Right forelimb (tissue), 1 donor: ENCODE measurements at places on chromosomes 12 and 14.

- DNase-seq, result no peak
These were observed 90.0 kb downstream of the FBXL14 start for GRCh38 chr12:1504304-1504894.

- no peak for DNase-seq
These were observed 86.9 kb downstream of the EPS8 start for GRCh38 chr12:15702276-15702675.

GRCh38 chr14:39680777-39681176, 248.5 kb upstream of the FBXO33 start:
- no peak for DNase-seq

DNA sequence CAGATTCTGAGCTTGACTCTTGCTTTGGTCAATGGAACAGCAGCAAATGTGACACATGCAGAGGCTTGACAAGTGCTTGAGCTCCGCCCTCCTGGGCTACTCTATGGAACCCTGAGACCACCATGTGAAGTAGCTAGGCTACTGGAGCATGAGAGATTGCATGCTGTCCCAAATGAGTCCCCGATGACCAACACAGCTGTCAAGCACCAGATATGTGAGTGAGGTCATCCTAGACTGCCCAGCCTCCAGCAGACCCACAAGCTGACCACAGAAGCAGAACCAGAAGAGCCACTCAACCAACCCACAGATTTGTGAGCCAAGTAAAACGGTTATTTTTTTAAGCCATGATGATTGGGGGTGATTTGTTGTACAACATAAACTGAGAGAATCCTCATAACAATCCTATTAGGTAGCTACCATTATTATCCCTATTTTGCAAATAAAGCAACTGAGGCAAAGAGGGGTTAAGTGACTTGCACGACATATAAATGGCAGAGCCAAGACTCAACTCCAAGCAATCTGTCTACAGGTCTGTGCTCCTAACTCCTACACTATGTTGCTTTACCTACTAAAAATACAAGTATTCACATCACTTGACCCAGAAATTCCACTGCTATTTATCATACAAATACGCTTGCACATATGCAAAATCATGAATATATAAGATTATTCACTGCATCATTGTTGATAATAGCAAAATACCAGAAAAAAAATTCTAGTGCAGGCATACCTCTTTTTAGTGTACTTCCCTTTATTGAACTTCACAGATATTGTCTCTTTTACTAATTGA, 136.2 kb downstream of the NDUFA12 start:
- no peak for DNase-seq

DNA sequence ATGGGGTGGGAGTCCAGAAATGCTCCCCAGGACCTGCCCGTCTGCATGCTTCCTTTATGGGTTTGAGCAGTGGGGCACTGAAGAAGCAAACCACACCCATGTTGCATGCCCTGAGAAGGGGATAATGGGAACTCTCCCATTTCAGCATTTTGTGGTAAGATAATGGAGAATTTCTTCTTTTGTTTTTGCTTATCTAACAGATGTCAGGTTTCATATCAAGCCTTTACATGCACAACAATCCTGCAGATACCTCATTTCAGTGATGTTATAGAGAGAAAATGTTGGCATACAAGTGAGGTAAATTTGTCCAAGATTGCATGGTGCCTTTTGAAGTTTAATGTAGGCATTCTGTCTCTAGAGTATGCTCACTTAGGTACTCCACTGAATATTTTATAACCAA, 177.0 kb downstream of the ALX1 start:
- no peak for DNase-seq

GRCh38 chr14:22994762-22995275, 12.5 kb upstream of the AJUBA start:
- DNase-seq, result peak; percentile 62

GRCh38 chr14:68780358-68781160, 12.3 kb downstream of the ZFP36L1 start:
- peak; percentile 75 for DNase-seq

DNA sequence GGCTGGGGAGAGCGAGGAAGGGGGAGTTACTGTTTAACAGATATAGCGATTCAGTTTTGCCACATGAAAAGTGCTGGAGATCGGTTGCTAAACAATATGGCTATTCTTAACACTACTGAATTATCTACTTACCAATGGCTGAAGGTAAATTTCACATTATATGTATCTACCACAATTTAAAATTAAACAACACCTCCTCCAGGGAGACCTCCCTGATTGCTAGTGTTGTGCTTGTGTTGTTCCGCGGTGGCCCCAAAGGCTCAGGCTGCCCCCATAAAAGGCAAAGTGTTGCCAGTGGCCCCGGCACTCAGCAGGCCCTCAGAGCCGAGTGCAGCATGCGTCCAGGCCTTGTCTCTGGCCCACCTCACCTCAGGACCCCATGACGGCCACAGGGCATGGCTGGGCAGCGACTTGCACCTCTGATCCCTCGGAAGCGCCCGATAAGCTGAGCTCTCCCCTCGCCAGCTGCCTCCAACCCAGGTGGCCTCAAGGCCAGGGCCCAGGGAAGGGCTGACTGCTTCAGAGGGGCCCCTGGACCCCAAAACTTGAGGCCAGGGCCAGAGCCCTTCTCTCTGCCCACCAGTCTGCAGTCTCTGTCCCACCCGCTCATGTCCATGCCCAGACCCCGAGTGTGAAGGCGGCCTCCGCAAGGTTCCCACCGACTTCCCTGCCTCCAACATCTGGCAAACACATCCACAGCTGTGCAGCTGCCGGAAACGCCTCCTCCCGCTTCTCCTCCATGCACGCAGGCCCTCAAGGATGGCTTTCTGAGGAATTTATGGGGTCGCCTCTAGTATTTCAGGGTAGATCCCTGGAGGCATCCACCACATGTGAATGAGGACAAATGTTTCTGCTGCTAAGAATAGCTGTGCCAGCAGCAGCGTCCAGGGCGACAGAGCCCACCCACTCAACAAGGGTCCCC, 60.0 kb downstream of the NCOR2 start:
- DNase-seq, result peak; percentile 88

- DNase-seq, result peak; percentile 32
These were observed 9.3 kb upstream of the SERPINA5 start for GRCh38 chr14:94571950-94572349.

GRCh38 chr12:9651265-9651729, 18.2 kb upstream of the CLEC2D start:
- DNase-seq, result no peak

- DNase-seq, result no peak
These were observed 9.5 kb downstream of the BDKRB1 start for GRCh38 chr14:96265383-96266095.

DNA sequence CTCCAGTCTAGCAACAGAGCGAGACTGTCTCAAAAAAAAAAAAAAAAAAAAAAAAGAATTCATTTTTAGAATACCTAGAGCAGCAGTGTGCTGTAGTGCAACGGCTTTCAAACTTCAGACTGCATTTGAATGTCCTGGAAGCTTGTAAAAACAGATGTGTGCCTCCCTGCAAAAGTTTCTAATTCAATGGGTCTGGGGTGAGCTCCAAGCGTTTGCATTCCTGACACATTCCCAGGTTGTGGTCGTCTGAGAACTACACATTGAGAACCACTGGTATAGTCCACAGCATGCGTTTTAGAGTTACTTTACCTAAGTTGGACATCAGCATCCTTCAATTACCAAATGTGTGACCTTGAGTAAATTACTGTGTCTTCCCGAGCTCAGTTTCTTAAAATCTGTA, 816.8 kb downstream of the NRXN3 start:
- DNase-seq, result no peak

GRCh38 chr12:6285063-6285477, 25.4 kb upstream of the PLEKHG6 start:
- peak; percentile 82 for DNase-seq

DNA sequence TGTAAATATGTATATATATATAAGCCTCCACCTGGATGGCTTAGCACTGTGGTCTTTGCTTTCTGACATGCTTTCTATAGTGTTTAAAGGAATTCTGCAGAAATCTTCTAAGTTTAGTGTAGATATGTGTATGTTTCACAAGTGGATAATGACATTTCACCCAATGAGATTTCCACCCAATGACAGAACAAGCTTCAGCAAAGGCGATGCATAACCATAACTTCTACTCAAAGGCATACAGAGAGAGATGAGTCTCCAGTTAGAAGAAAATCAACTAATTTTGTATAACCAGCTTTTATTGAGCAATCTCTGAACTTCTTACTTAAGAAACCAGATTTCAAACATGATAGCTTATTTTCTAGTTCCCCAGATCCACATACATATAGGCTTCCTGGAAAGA, 134.0 kb downstream of the DYRK2 start:
- no peak for DNase-seq

GRCh38 chr12:96195845-96196451, 1.8 kb downstream of the ELK3 start:
- peak; percentile 73 for DNase-seq

DNA sequence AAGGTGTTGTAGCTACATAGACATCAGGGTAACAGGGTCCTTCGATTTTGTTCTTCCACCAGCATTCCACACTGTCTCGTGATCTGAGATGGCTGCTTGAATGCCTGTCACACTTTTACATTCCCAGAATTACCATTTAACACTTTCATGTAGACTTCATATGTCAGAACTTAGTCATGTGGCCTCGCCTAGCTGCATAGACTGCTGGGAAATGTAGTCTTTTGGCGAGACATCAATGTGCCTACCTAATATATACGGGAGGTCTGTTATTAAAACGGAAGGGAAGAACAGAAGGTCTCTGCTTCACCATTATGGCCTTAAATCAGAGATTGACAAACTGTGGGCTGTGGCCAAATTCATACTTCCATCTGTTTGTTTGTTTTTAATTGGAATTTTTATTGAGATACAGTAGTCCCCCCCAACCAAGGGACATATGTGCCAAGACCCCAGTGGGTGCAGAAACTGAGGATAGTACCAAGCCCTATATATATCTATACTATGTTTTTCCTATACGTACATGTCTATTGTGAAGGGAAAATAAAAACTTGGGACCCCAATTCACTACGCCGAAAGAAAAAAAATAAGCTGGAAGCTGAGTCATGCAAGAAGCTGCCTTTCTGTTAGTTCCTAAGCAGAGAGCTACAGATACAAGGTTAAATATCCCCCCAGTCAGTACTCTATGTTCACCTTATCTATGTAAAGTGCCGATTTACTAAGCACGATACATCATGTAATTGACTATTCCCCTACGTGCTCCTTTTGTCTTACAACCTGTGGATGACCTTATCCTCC, 11.3 kb upstream of the HRK start:
- DNase-seq, result no peak

DNA sequence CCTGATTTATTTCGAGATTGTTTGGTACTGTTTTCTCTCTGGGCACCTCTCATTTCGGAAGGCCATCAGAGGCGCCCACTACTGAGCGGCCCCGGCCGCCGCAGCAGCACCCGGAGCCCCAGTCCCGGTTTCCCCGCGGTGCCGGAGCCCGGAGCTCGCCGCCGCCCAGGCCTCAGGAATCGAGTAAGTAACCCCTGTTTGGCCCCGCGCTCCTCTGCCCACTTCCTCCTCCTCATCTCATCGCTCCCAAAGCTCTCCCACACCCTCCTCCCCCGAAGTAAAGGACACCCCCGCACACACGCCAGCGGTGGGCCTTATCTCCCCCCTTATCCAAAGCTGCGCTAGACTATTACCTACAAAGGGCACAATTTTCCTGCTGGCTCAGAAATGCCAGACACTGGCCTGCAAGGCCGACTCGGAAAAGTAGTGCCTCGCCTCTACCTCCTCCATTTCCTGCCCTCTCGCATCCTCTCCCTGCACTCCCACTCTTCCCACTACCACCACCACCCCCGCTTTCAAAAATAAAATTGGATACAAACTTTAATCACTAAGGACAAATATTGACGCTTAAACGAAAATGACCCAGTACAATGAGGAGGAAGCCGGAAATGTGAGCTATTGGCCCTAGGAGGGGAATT, 637 bp upstream of the FOXG1 start:
- no peak for DNase-seq

GRCh38 chr14:23895480-23895879, 58.1 kb upstream of the DHRS4 start:
- no peak for DNase-seq

- DNase-seq, result no peak
These were observed 14.2 kb downstream of the FKBP3 start for GRCh38 chr14:45120096-45120495.

DNA sequence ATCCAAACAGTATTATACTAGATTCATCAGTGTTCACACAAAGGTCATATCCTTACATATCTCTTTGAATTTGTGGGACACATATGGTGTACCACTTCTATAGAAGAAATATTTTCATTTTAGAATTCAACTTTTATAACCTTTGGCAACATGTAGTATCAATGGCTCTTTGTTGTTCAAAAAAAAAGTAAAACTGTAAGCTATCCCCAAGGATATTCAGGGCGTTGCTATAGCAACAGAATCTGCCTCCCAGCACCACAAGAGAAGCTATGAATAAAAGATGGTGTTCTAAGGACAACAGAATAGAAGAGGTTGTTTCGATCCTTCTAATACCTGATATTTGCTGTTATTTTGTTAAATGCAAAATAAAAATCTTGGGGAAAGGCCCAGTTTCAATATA, 139.3 kb downstream of the BRMS1L start:
- DNase-seq, result no peak

- no peak for DNase-seq
These were observed 2.6 kb downstream of the IFI27L2 start for GRCh38 chr14:94126800-94127199.

- DNase-seq, result no peak
These were observed 62.9 kb upstream of the PSMA6 start for GRCh38 chr14:35229084-35229791.
